ENCODE measurements at places on chromosomes 1 and 21.
A peak's percentile ranks its signal among the peaks of the same experiment; 100 is the strongest.

- peak; percentile 2 for DNase-seq
These were observed 190.5 kb downstream of the APP start for GRCh38 chr21:25979845-25980616.

DNA sequence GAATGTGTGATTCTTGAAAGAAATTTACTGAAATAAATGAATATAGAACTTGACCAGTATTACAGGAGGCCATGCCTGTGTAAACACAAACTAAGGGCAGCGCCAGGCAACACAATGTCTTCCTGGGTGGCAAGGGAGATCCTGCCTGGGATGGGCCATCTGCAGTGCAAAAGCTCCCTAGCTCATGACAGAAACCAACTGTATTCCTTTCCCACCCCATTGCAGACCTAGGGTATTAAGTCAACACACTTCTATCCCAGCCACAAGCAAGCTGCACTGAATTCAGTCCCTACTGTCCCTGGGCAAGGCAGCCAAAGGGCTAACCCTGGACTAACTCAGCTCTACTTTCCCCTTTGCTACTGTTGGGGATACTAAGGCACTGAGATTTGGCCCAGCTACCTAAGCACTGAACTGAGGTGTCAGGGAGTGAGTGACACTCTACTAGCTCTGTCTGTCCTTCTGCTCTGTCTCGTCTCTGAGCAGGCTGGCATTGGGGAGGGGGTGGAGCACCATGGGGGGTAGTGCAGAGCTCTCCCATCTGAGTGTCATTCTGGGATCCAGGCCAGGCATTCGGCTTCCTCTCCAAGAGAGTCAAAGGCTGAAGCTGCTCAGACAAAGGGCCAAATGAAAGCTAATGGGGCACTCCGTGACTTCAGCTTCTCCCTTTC is 2.5 kb downstream of the INKA2 start:
- DNase-seq = peak; percentile 67

GRCh38 chr1:162087111-162087510 is 17.6 kb downstream of the NOS1AP start:
- no peak for DNase-seq

GRCh38 chr1:246695136-246695535 is 29.1 kb upstream of the SCCPDH start:
- no peak for DNase-seq

DNA sequence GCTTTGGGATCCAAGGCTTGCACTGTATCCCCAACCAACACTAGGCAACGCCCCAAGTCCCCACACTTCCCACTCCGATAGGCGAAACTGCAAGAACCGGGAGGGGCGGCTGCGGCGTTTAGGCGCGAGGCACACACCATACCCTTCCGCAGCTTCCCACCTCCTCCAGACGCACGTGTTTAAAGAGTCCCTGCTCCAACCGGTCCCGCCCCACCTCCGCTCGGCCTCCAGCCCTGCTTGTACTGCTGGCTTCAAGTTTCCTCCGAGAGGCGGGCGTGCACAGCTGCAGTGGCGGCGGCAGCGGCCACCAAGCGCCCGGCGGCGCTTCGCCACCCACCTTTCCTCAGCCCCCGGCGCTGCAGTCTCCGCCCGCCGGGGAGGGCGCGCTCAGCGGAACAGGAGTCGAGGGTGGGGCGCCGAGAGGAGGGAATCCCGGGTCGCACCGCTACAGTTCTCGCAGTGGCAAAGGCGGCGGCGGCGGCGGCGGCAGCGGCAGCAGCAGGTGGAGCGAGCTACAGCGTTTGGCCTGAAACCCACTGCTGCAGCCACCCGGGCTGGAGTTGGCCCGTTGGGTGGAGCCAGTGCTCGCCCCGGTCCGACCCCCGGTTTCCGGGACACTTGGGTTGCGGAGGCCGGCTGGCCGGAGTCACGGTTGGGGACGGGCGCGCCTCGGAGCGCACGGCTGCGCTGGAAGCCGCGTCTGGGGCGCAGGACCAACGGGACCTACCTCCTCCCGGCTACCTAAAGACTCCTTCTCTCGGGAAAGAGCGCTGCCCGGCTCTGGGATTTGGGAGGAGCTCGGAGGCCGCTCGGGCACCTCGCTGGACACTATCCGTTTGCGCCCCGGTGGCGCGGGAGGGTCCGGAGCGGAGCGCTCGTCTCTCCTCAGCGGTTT is at the start of gene CNIH3:
CNIH3 (plus strand) TSS at position 457 of the 895 bp plus-strand sequence. CDS start 858 bp downstream, outside the sequence.
- peak; percentile 68 for DNase-seq

DNA sequence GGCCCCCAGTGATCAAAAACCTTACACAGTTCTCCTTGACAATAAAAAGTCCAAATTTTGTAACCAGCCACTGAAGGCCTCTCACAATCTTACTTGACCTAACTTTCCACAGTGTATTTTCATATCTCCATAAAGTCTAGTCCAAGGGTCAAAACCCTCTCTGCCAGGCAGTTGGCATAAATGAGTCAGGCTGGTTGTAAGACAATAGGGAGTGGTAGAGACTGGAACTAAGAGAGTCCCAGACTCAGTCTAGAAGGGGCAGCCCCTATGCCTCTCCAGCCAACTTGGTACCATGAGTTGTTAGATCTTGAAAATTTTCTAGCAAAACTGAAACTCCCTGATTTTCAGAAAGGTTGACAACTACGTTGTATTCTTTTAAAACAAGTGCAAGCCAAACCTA is 21.0 kb downstream of the KIF21B start:
- DNase-seq = no peak

- no peak for DNase-seq
These were observed 53.8 kb downstream of the PTGER3 start for GRCh38 chr1:70993798-70994197.

- DNase-seq = no peak
These were observed 53.2 kb downstream of the LRIG2 start for GRCh38 chr1:113126207-113126606.

GRCh38 chr1:210104103-210104502 is 128.5 kb upstream of the SERTAD4 start:
- no peak for DNase-seq

DNA sequence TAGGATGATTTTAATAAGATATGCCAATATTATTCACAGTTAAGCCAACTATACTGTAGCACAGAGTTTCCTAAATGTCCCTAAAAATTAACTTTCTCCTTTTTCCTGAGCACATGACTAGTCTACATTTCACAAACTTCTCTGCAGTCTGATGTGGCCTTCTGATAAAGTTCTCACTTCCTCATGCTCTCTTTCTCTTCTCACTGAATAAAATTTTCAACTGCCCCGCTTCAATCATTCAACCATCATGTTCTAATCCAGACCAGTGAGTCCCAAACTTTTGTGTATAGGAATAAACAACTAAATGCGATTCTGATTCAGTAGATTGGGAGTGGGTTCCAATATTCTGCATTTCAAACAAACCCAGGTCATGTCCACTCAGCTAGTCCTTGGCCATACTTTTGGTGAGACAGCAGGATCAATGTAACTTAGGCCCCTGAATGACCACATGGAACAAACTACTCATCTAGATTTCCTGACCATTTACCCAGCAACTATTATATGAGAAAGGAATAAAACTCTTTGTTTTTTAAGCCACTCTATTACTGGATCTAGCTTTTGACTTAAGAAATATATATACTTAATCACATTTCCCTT is 20.1 kb downstream of the TUT4 start:
- DNase-seq = no peak

GRCh38 chr1:52554267-52554640 is 1.4 kb upstream of the TUT4 start:
- DNase-seq = no peak

- DNase-seq = no peak
These were observed 21.9 kb downstream of the GPR52 start for GRCh38 chr1:174469687-174470086.

GRCh38 chr21:43611598-43612369 is 47.5 kb downstream of the HSF2BP start:
- no peak for DNase-seq

GRCh38 chr1:180258290-180258689 is 28.2 kb downstream of the LHX4 start:
- no peak for DNase-seq

DNA sequence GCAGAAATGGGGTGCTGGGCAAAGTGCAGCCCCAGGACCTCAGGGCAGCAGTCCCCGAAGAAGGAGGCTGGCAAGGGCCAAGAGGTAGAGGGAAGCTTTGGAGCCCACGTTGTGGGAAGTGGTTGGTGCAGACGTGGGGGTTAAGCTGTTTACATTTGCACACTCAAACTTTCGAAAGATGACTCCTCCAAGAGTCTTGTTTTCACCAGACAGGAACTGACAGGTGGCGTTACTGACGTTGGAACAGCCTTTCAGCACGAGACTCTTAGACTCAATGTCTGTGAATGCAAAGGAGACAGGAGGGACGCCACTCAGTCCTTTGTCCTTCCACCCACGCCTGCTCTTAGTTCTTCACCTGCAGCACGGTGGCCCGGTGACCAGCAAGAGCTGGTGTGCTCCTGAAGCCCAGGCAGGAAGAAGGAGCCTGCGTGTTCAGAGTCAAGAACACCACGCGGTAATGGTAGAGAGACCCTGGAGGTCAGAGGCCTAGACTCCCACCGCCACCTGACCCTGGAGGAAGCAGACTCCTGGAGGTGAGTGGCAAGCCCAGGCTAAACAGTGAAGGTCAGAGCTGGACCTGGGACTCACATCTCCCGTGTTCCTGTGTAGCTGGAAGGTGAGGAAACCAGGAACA is 15.9 kb downstream of the LYPD8 start:
- no peak for DNase-seq

GRCh38 chr1:38872401-38873026 is 634 bp downstream of the MYCBP start:
- DNase-seq = no peak

- peak; percentile 28 for DNase-seq
These were observed 109.7 kb upstream of the ZBTB40 start for GRCh38 chr1:22341791-22342605.

DNA sequence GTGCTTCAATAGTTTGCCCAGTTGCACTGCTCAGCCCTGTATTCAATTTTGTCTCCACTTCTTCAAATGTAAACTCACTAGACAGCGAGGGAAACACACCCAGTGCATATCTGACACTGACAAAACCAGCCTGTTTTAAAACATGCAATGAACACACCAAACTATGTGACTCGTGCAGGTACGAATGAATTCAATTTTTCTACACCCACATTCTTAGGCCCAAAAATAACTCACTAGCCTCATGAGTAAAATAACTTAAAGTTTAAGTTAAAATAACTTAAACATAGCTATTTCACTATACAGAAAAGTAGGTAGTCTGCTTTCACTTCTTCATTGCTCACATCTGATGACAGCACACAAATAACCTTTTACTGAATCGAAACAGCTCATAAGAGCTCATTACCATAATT is 21.1 kb downstream of the TTC13 start:
- DNase-seq = no peak

DNA sequence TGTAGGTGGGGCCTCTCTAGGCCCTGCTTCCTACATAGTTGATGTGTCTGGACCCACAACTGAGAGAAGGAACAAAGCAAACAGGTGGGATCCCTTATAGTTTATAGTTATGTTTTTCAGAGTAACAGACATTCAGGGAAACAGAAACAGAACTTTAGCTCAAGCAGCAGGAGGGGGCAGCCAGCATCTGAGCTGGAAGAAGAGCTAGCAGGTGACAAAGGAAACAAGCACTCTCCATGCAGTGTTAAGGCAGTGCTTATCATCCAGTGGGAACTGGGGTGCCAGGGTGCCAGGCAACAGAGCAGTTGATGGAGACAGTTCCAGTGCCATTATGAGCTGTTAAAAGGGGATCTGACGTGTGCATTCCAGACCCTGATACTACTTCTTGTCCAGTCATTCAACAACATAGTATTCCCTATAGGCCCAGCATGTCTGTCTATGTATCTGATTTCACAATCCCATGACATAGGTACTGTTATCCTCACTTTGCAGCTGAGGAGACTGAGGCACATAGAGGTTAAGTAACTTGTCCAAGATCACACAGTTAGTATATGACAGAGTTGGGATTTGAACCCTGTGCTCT is 13.5 kb downstream of the HIVEP3 start:
- no peak for DNase-seq

Data from DMS79 treated with DMSO at 0.1 percent for 48 hours (cell line).